Heart right ventricle (tissue), 16 donors: ENCODE measurements at places on chromosomes 4 and X.

DNA sequence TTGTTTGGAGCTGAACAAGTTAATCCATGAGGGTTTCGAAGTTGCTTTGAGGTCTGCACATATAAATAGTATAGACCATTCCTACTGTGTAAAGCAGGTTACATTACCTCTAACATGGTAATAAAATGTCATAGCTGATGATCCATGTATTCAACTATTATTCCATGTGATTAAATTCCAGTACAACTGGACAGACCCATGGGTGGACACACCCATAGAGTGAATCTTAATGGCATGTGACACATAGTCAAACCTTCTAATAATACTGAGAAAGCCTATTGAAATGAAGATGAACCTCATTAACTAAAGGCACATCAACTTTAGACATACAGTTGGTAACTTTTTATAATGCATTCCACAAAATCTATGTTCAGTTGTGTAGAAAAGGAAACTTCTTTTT lies 28.5 kb downstream of the FHIP1A start:
- no peak for DNase-seq

DNA sequence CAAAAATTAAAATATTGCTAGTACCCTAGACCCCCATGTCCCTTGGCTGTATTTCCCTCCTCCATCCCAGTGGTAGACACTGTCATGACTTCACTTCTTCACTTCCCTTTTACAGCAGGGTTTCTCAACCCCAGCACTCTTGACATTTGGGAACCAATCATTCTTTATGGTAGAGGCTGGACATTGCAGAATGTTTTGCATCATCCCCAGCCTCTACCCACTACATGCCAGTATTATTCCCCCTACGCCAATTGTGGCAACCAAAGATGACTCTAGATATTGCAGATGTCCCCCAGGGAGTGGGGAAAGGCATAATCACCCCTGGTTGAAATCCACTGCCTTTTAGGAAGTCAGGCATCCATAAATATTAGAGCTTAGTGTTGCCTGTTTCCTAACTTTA lies 138.6 kb downstream of the AMELX start:
- DNase-seq: no peak

DNA sequence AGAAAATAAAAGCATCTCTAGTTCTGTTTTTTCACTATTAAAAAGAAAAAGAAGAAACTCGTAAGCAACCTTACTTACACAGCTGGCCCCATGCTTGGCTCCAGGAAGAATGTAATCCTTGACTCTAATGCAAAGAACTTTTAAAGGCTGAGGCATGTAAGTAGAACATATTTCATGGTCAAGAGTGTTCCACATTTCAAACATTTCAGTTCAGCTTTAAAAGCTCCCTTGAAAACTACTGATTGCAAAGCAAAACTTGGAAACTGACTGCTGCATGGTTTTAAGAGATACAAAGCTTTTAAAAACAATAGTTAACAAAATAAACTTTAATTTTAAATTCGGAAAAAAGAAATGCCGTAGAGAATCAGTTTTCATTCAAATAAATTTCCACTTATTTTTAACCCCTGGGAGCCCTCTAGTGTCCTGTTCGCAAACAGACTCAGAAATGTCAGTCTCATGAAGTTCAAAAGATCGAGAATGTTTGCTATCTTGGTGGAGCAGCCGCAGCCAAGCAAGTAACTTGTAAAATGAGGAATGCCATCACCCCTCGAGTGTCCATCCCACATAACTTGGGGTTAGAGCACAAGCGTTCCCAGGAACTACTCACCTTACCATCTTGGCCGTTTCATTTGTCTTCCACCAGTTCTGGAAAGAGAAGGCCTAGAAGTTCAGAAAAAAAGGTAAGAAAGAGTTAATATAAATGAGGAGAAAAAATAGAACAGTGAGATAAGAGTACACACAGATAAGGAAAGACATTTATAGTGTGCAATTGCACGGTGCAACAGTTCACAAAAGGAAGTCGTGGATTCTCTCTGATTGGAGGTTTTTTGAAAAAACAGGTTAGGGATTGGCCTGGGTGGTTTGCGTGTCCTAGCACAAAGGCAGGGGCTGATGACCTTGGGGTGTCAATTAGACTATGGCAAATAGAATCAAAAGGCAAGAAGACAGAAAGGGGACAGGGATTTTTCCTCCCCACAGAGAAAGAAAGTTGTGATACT lies at the start of gene GASK1B:
Gene GASK1B, minus strand, starts transcription at position 765 of the 998 bp plus-strand sequence. CDS start 1,650 bp downstream, outside the sequence.
- no peak for DNase-seq

GRCh38 chr4:8459867-8460445 lies 19.4 kb downstream of the TRMT44 start:
- no peak for DNase-seq

GRCh38 chrX:150610043-150610442 lies 41.6 kb downstream of the MTM1 start:
- DNase-seq: no peak

DNA sequence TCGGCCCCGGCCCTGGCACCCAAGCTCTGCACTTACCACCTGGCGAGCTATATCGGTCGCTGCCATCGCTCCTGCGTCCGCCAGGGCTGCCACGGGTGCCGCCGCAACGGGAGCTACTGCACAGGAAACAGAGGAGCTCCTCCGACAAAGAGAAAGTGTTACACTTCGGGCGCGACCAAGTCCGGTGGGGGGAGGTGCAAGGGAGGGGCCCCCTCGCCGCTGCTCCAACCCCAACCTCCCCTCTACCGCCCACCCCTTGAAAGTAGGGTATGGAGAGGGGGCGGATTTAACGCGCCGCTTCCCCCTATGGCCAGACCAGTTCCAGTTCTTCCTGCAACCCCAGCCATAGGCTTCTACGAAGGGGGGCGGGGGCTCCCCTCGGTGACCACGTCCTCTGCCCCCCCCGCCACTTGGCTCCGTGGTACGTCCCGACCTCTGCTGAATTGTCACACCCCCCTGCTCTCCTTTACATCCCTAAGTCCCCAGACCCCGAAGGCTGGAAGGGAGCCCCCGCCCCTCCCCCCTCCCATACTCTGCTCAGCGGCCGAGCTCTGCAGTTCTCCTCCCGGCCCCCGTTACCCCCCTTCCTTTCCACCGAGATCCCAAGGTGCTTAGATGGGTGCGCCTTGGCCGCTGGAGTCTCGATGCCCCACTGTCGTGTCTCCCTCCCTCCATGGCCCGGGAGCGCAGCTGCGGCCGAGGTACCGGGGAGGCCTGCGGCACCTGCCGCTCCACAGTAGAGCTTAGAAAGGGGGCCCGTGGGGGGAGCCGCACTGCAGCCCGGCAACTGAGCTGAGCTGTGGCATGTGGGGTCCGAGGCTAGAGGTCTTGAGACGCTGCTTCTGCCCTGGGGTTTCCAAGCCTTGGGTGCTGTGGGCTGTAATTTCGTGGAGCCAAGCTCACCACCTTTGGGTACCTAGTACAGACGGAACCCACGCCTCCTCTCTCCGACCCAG lies at the start of gene SEPTIN6:
Gene SEPTIN6, minus strand, starts transcription at position 129 of the 956 bp plus-strand sequence. Its CDS starts 63 bp downstream, at position 66.
- DNase-seq: peak; percentile 67

DNA sequence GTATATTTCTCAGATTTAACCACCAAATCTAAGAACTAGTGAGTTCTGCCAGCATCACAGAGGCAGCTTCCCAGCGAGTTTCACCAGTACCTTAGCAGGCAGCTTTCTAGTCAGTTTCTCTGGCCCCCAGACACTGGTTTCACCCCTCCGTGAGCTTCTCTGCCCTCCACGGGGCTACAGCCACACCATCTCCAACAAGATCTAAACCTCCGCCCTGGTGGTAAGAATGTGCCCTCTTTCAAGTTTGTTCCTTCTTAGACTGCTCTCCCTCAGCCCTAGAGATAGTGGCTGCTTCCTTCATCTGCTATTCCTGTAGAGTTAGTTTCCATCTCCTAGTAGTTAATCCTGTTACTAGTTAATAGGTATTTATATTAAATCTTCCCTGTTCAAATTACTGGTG lies 60.5 kb upstream of the TAB3 start:
- no peak for DNase-seq

- no peak for DNase-seq
Measured at GRCh38 chrX:106608016-106608415, 3.8 kb upstream of the RADX start.

- DNase-seq: no peak
Measured at GRCh38 chr4:44916411-44916810, 190.1 kb upstream of the GNPDA2 start.

- peak; percentile 27 for DNase-seq
Measured at GRCh38 chrX:38220024-38220414, 652 bp downstream of the SRPX start.

DNA sequence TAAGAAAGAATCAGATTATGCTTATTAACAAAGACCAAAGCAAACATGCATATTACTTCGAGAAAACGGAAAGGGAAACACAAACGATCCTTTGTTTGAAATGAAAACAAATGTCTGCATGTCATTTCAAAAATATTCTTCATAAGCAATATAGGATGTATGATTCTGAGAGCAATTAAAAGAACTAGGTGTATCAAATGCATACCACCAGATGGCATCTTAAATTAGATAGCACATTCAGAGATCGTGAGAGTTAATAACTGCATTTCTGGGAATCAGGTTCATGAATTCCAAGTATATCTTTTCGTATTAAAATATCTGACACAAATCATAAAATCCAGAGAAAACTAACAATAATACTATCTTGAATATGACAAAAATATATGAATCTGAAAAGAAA lies 159.5 kb downstream of the PPP3CA start:
- DNase-seq: no peak

GRCh38 chr4:524196-524595 lies 25.2 kb downstream of the PIGG start:
- DNase-seq: no peak

- no peak for DNase-seq
Measured at GRCh38 chr4:113957956-113958355, 21.5 kb downstream of the ARSJ start.

- DNase-seq: no peak
Measured at GRCh38 chrX:45903781-45904201, 641.4 kb downstream of the ZNF674 start.

DNA sequence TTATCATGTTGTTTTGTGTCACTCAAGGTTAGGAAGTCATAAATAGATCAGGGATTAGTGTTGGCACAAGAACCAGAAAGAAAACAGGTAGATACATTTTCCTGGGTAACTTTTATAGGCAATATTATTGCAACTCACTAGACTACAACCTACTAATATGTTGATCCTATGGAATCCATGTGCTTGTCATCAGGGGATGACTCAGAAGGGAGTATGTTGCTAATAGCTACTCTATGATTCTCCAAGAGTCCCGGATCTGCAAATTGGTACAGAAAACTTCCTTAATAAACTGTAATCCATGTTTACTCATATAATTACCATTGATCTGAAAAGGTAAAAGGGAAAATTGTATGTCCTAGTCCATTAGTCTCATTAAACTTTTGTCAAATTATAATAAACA lies 11.7 kb upstream of the GNRHR start:
- DNase-seq: no peak

DNA sequence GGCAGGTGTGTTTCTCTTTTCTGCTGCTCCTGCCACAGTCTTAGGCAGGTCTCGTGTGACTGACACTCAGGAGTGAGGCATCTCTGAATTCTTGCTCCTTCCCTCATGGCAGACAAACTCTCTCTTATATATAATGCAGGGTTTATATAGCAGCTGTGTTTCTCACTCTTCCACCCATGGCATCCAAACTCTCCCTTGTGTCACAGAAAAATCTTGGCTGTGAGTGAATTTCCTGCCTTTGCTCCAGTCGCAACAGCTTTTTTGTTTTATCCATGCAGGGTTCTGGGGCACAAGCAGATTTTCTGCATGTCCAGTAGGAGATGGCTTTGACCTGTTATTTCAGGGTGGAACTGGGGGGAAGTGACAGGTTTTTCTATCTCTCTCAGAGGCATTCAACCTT lies 1275.5 kb downstream of the ADGRL3 start:
- DNase-seq: no peak

- DNase-seq: no peak
Measured at GRCh38 chrX:63439580-63439979, 88.4 kb upstream of the SPIN4 start.

GRCh38 chr4:7500404-7500803 lies 65.7 kb upstream of the PSAPL1 start:
- no peak for DNase-seq

GRCh38 chrX:44906041-44906440 lies 33.1 kb downstream of the KDM6A start:
- DNase-seq: no peak

- no peak for DNase-seq
Measured at GRCh38 chrX:116379854-116380253, 56.6 kb upstream of the SLC6A14 start.

DNA sequence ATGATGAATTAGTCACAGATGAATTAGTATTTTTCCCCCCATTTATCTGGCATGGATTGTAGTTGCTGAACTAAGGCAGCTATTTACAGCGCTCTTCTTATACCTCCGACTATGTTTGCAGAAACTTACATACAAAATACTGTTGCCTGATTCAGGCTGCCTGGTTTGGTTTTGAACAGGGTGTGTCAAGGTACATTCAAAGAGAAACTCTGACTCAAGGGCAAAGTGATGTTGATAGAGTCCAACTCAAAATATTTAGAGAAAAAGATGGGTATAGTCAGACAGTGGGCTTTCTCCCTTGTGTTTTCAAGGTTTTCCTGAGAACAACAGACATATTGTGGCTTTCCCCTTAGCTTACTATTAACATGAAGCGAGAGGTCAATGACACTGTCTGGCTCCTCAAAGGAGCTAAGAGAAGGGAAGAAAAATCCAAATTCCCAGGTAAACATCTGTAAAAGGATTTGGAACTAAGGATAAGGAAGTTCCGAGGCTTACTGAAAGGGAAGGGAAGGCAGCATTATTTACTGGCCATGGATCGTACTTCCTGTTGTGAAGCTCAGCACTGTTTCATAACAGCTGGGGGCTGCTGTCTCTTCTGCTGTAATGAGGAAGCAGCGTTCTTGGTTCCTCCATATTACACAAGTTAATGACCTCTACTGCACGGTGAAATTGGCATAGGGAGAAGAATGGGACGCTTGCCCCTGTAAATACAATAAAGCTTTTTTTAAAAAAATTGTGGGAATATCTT lies 30.9 kb downstream of the FAM9C start:
- DNase-seq: peak; percentile 27
